ENCODE measurements at places on chromosomes 5 and 9.

DNA sequence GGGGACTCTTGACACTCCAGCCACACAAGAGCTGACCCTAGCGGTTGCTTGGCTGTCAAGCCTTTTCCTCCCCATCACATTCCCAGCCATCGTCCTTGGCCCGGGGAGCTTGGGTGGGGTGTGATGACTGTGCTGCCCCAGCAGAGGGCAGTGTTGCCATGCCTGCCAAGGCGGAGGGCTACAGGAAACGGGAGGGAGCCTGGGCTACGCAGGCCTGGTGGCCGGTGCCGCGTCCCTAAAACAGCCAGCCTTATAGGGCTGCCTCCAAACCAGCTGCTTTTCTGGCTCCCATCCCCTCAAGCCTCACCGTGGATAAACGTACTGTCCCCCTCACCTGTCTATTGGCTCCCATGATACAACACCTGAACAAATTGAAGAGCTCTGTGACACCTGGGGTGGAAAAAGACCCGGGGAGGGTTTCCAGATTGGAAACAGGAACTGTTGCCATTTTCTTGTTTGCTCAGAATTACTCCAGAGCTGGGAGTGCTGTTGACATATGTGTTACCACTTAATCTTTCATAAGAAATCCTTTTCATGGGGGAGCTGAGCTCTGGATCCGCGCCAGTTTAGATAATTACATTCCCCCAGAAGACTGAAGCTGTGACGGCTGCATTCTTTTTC, 72.8 kb upstream of the ASTN2 start:
- DNase-seq = no peak

- DNase-seq = no peak
Measured at GRCh38 chr5:14142202-14142826, 828 bp upstream of the TRIO start.

DNA sequence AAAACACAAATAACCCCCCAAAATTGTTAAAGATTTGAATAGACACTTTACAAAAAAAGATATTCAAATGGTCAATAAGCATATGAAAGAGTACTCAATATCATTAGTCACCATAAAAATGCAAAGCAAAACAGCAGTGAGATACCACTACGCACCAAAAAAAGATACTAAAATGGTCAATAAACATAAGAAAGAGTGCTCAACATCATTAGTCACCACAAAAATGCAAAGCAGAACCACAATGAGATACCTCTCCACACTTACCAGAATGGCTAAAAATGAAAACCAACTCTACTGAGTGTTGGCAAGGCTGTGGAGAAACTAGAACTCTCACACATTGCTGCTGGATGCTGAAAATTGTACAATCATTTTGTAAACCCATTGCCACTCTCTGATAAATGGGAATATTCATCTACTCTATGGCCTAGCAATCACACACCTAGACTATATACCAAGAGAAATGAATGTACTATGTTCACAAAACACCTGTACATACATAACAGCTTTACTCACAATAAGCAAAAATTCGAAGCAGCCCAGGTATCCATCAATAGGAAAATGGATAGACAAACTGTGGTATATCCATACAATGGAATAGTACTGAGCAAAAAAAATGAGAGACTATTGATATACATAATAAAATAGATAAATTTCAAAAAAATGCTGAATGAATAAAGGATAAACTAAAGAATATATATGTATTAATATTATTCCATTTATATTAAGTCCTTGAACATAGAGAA, 205.0 kb upstream of the DAPK1 start:
- no peak for DNase-seq

DNA sequence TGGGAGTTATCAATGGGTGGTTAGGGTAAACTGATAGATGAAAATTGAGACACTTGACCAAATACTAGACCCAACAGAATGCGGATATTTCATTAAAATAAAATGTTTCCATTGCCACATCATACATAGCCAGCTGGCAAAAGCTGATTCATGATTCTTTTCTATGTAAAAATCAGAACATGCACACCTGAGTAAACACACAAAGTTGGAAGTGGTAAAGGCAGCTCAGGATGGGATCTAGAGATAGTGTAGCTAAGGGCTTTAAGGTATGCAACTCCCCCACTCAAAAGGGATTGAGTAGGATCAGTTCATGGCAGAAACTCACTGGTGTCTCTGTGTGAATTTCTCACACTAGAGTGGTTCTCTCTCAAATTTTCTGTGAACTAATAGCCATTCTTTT, 541.1 kb upstream of the GRAMD2B start:
- no peak for DNase-seq

GRCh38 chr5:87924436-87924835, 344.2 kb downstream of the TMEM161B start:
- no peak for DNase-seq

DNA sequence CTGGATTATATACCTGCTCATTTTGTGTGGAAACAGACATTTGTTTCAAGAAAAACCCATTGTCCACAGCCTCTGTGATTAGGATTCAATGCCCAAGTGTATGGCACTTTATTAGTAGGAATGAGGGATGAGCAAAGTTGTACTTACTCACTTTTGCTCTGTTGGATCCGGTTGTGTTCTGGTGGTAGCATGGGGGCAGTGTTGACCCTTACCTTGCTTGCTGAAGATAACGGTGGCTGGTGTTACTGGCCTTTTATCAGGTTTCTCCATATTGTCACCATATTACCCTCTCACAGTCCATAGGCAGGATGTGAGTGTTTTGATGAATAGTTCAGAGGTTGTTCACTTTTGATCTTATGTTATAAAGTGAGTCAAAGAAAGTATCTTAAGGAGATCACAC, 42.7 kb upstream of the NUDT12 start:
- no peak for DNase-seq
